ENCODE measurements at places on chromosomes 7 and 10.

DNA sequence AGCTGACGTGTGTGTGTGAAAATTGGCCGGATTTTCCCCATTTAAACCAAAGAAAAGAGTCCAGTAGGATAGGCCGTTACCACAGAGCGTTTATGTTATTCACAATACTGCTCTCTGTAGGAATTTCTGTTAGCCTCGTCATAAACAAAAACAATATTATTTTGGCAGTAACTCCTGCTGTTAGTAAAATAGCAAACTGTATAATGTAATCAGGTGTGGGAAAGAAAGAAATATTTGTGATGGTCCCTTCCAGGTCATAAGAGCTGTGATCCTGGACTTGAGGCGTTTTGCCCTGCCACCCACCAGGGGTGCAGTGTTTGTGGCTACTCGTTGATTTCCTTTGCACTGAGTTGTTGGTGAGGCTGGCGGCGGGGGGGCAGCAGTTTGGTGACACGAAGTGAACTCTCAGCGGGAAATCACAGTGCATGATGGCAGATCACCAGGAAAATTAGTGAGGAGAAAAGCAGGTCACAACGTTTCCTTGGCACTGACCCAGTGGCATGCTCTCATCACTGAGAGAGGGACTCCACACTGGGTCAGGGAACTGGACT, 2.8 kb downstream of the EEPD1 start:
- no peak for DNase-seq

- no peak for DNase-seq
These were observed 60.7 kb downstream of the CSTF2T start for GRCh38 chr10:51638737-51639136.

GRCh38 chr10:3425716-3426115, 253.1 kb upstream of the PITRM1 start:
- DNase-seq, result no peak

GRCh38 chr10:96287392-96288105, 16.2 kb upstream of the BLNK start:
- DNase-seq, result no peak

DNA sequence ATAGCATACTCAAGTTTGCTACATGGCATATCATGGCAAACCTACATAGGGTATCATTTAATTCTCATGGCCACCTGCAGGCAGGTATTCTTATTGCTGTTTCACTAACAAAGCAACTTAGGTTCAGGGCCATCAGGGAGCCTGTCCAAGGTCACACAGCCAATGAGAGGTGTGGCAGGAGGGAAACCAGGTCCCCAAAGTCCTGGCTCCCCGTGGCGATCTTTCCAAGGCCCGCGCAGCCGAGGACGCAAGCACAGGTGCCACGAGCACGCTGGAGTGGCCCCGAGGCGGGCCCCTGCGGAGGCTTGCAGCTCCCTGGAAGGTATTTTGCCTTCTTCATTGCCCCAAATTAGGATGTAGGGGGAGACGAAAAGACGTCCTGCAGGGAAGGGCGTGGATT, 20.8 kb downstream of the PRKAG2 start:
- no peak for DNase-seq

- DNase-seq, result no peak
These were observed 67.1 kb downstream of the AOAH start for GRCh38 chr7:36657036-36657660.

- DNase-seq, result no peak
These were observed 27.4 kb downstream of the RELN start for GRCh38 chr7:103962070-103962469.

- no peak for DNase-seq
These were observed 22.8 kb downstream of the PTTG1IP2 start for GRCh38 chr7:90492250-90492649.

DNA sequence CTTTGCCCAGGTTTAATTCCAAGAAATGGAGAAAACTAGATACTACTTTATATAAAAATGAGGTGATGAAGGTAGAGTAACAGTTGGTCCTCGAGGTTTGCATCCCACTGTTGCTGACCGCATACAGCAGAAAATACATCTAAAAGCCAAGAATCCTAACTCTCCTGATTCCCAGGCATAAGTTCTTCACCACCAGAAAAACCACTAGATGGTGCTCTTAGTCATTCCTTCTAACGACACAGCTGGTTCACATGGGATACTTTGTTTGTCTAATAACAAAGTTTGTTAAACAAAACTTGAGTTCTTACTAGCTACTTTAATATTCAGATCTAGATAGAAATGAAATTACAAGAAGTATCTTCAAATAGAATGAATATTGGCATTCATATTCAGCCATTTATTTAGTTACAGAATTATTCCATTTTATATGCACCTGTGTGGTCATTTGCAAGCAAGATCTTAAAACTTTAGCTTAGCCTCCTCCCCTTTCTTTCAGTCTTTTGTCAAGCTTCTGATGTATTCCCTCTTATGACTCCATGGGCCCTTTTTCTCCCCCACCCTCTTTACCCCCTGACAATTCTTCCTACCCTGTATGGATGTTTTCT, 54.1 kb upstream of the CYP26C1 start:
- no peak for DNase-seq

DNA sequence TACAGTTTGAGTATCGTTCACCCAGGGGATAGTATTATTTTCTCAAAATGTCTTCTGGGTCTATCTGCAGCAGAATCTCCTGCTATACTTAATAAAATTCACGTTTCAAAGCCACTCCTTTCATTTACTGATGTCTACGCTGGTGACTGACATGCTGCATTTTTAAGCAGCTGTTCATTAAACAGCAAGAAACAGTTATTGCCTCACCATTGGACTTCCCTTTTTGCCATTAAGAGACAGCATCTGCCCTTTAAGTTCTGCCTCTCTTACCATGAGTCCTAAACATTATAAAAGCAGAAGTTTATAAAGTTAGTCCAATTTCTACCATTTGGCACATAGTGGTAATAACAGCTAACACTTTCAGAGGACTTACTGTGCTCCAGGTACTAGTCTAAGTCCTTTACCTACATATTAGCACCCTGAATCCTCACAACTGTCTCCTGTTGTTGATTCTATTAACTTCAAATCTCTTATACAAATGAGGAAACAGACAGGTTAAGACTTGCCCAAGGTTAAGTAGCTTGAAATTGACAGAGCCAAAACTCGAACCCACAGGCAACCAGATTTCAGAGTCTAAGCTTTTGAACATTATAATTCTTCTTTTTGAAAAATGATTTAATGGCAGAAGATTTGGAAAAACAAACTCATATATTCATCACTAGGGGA, 169.5 kb downstream of the SNX13 start:
- no peak for DNase-seq

- no peak for DNase-seq
These were observed 83.5 kb upstream of the CUX1 start for GRCh38 chr7:101733713-101734475.

DNA sequence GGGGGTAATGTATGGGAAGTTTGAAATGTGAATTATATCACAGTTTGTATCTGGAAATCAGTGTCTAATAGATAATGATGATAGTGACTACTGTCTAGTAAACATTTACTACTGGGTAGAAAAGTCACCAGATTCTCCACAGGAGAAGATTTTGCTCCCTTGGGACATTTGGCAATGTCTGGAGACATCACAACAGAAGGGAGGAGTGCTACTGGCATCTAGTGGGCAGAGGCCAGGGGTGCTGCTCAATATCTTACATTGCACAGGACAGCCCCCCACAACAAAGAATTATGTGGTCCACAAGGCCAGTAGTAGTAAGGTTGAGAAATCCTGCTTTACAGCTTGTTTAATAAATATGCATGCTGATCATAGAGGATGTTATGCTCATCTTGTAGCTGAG, 92.3 kb upstream of the PRPS1L1 start:
- no peak for DNase-seq

DNA sequence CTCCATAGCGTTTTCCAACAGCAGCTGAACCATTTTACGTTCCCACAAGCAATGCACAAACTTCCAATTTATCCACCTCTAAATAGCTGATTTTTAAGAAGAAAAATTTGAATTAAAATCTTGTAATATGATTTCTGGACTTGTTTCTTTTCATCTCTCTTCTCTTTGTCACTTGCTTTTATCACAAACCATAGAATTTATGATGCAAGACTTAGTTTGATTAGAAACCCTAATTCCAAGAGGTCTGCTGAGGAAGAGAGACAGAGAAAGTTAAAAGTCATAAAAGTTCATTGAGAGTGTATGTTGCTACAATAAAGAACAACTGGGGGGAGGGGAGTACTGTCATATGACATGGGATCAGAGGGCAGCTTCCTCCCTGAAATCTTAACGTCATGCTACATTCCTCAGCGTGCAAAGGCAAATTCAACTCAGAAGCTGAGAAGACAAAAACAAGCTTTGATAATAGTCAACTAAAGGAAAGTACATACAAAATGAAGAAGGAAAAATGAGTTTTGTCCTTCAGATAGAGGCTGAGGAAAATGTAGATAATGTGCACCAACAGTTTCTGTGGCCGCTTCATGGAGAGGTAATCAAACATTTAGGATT, 18.4 kb upstream of the CUBN start:
- no peak for DNase-seq

DNA sequence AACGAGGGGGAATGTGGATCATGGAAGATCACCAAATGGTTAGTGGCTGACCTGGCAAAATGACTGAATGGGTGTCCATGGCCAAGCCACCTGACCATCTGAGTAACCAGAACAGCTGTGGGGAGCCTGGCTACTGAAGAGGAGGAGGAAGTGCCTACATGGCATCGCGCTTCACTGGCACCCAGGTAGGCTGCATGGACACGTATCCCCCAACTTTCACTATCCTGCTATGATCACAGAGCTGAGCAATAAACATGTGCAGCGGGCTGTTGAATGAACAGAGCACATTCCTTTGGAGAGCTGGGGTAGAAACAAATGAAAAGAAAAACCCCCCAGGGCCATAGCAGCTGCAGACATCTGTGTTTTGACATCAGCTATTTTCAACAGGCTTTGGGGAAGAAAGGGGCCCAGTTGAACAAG, 6.5 kb downstream of the AKR1B1 start:
- DNase-seq, result no peak

DNA sequence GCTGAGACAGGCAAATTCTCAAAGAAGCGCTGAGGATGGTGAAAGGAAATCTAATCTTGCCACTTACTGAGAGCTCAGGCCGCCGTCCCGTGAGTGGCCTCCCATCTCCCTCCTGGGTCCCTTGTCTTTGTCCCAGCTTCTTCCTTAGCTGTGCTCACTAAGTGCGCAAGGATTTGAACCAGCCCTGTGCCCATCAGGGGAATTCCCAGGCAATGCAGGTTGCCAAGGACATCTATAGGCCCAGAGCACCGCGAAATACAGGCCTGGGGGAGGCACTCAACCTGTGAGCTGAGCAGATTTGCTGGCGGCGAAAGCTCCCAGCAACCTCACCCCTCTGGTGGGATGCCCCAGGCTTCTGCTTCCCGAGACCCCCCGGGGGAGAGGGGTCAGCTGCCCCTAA, 64.8 kb downstream of the OAT start:
- no peak for DNase-seq

DNA sequence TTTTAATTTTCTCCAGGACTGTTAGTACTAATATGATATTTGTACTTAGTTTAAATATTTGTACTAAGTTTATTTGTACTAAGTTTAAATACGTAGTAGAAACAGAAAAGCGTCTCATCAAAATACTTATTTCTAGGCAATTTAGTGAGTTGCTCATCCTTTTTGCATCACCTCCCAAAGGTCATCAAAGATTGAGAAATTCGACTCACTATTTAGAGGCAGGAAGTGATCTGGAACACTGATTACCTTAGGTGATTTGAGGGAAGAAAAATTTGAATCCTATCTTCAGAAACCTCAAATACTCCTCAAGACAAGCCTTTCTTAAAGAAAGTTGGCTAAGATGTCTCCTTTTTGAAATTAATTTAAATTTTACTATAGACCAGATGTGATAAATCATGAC, 14.5 kb downstream of the WNT16 start:
- DNase-seq, result no peak

DNA sequence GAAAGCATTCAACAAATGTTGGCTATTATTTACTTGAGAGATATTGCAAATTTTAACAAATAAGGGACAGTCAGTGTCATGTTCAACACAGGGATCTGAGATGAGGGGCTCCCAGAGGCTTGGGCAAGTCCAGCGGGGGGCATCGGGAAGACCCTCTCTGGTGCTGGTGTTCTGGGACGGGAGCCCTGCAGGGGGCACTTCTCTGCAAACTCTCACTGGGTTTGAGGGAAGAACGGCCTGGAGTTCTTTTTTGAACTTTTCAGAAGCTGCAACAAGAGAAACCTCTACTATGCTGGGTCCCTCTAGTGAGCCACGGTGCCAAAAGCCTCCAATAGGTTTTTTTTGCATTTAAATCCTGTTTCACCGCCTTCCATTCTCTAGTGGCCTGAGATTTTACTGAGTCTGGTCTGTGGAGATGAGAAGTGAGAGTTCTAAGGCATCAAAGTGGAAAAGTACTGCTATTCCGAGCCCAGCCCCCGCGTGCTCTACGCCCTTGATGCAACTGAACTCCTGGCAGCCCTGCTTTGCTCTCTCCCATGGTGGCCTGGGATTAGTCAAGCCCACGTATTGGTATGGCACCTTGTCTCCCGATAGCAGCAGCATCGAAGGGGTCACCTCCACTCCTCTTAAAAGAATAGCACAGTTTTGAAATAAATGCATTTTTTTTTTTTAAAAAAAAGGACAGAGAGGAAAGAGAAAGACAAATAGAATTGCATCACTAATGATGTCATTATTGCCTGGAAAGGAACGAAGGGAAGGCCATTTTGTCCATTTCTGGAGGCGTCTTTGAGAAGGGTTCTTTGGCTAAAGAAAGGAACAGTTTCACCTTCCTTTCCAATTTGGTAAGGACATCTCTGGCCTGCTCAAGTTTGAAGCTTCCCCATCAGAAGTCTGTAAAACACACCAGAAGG, 43.5 kb downstream of the CLEC2L start:
- DNase-seq, result no peak

DNA sequence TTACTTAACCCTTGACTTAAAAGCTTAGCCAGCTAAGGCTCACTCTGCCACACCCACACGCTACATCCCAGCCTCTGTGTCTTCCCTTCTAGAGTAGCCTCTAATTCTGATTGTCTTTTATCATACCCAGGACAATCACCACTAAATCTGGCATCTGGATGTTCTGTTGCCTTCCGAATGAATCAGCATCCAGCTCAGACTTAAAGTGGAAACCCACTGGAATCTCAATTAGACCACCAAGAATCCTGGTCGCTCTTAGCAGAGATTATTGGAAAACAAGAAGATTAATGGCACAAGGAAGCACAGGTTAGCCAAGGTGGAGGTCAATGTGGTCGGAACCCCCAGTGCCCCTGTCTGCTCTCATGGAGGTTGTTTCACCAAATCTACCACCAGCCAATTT, 404.2 kb upstream of the FOXK1 start:
- DNase-seq, result no peak

DNA sequence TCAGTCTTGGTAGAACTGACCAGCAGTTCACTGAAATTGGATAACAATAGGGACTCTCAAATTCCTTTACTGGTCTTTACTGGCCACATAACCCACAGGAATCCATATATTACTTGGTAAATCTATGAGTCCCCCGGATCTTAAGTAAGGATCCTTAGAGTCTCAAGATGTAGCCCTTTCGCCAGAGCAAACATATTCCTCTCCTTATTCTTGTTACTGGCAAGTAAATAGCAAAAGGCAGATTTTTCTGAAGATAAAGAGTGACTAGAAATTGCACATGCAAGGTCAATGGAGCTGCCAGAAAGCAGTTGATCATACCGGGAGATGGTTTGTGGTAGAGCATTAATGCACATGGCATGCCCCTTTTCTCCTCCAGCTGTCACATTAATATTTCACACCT, 283.0 kb downstream of the HDAC9 start:
- no peak for DNase-seq
